RWPE2 (cell line): ENCODE measurements at places on chromosomes 6 and 20.

- DNase-seq: no peak
Measured at GRCh38 chr6:150721418-150722266, 122.0 kb downstream of the PLEKHG1 start.

GRCh38 chr20:25148181-25148981 lies 47.1 kb upstream of the ENTPD6 start:
- DNase-seq: no peak

DNA sequence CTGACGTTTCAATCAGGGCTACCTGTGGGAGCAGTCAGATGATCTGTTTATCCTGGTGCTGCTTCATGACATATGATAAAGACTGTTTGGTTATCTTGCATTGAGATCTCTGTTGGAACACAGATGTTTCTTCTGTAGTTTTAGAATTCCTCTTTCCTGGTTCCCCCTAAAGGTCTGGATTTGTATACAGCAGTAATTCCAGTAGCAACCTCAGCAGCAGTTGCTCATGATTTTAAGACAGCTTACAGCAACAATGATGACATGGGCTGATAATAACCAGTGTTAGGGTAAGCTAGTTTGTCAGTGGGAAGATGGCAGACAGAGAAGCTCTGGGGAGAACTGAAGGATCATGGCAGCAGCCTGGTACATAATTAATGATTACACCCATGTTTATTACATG lies 439.4 kb downstream of the PHF3 start:
- no peak for DNase-seq

GRCh38 chr6:121764493-121764892 lies 329.0 kb downstream of the GJA1 start:
- DNase-seq: no peak

DNA sequence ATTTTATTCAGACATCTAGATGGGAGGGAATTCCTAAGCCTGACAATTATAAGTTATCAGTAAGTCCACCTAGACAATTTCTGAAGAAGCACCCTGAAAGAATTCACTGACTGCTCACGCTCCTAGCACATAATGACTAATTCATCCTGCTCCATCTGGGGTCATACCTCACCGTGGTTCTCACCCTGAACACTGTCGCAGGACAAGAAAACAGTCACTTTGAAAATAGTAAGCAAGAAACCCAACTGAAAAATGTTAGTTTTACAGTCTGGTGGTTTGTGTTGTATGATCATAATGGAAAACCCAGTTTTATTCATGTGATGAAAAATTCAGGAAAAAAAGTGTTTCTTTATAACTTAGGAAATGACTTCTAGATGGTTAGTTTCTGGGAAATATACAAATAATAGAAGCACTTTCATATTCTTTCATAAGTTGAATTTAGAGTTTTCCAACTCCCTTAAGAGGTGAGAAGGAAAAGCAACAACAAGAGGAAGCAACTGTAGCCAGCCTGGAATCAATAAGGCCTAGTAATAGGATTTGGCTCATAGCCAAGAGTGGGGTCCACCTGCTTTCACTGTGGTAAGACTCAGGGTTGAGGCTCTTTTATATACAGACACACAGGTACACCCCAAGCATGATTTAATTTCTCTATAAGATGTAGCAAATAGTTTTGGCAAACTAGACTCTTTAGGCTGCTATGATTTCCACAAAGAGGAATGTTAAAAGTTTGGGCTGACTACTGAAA lies 94.1 kb downstream of the HIVEP2 start:
- no peak for DNase-seq

DNA sequence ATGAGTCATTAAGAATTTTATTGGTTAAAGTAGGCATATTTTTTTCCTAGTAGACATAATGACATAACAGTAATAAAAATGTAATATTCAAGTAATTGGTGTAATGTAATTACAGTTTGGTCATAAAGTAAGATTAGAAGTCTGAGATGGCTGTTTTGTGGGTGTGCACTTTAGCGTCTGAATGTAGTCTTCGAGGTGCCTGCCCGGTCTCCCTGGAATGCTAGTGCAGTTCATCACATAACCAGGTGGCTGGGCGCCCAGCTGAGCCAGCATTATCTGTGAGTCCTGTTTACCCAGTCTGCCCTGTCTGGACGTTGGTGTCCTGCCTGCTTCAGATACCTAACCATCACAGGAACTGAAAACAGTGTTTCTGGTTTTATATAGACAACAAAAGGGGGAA lies 419.1 kb downstream of the CDC5L start:
- no peak for DNase-seq
